ENCODE measurements at places on chromosomes 7 and 10. TPM values are rescaled to one million over a fixed set of nuclear protein-coding genes. Genes with fewer than 3 reads are reported as not detected.

Gene EMX2
- not detected for total RNA-seq

Gene PHYHIPL
- total RNA-seq: under 0.01 TPM

Gene EBF3
- not detected for total RNA-seq

Gene SPDYE2
- not detected for total RNA-seq

Gene BTBD16
- 0.07 TPM for total RNA-seq

Gene DENND2A
- not detected for total RNA-seq

Gene TUBB8
- total RNA-seq: not detected

Gene HOXA3
- total RNA-seq: not detected

Gene TFEC
- total RNA-seq: under 0.01 TPM

Gene PDZD7
- 1.4 TPM for total RNA-seq

Gene RBM20
- total RNA-seq: under 0.01 TPM

Gene NPSR1
- not detected for total RNA-seq

Gene OR6B1
- total RNA-seq: not detected

Gene LRRC18
- total RNA-seq: not detected

Gene CROT
- total RNA-seq: 10.3 TPM

Gene RHOBTB1
- 9.2 TPM for total RNA-seq

Gene PTPRN2
- under 0.01 TPM for total RNA-seq

Gene GNAT3
- total RNA-seq: not detected
